ENCODE measurements at places on chromosomes 1 and 21.

DNA sequence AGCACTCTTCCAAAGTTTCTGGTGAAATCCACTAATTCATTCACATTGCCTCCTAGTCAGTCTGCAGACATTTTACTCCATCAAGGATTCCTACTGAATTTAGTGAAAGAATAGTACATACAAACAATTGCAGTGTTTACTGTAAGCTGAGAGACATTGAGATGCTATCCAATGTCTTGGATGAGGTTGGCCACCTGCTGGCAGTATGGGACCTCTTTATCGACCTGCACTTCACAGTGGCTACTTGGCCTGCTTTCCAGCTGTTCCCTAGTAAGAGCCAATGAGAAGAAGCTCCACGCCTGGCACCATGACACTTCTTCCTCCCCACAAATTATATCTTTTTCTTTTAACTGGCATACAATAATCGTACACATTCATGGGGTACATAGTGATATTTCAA is 51.5 kb upstream of the LRIF1 start:
- DNase-seq, result no peak

DNA sequence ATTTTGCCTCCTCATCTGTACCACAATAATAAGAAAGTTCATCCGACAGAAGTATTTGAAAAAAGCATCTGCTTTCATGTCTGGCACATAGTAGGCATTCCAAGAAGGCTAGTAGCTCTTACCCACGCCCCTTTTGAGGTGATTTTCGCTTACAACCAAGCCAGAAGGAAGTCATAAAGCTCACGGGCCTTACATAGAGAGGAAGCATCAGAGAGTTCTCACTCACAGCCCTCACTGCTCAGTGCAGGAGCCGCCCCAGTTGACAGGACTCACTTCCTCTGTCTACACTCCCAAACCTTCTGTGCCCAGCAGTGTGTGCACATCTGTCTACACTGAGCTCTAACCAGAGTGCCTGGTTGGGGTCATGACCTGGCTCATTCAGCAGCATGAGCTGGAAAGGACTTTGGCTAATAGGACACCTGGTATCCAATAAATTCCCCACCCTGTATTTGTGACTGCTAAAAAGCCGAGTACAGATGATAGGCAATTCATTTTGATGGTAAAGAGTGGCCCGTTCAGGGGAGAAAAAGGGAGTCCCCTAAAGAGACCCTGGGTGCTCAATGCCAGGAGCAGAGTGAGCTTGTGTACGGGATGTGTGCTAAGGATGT is 36.8 kb upstream of the DUSP10 start:
- no peak for DNase-seq

DNA sequence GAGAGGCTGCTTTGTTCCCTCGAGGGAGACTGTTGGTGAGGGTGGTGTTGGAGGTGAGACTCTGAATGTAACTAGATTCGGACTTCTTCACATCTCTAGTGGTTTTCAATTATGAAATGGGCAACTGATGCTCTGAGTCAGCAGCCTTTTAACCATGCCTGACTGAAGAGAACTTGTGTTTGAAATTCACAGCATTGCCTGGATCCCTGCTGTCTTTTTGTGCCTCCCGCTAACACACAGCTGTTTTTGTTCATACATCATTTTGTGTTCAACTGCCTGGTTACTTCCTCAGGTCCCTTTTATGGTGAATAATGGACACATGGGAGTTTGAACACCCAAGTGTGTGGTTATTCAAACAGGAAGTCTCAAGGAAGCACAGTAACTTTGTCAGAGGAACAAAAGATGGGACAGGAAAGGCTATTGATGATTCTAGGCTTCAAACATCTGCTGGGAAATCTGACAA is 16.8 kb downstream of the LAMC1 start:
- DNase-seq, result no peak

GRCh38 chr1:48047116-48047515 is 49.9 kb upstream of the TRABD2B start:
- DNase-seq, result no peak

GRCh38 chr1:151436985-151437384 is 22.3 kb downstream of the POGZ start:
- no peak for DNase-seq

DNA sequence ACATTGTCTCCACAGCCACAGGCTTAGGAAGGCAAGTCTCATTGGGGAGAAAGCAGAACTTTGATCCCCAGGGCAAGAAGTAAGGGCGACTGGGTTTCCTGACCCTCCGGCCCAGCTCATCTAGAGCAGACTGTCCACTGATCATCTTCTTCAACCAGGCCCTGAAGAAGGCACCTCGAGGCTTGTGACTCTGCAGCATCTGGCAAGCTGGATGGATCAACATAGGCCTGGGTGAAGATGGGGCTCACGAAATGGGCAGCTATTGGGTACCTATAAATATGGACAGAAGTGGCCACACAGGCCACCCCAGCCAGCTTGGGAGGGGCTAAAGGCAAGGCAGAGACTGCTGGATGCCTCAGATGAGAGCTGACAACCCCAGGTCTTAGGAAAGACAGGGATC is 13.0 kb downstream of the TAL1 start:
- DNase-seq, result no peak

GRCh38 chr1:154497026-154497806 is 4.8 kb upstream of the TDRD10 start:
- DNase-seq, result no peak

DNA sequence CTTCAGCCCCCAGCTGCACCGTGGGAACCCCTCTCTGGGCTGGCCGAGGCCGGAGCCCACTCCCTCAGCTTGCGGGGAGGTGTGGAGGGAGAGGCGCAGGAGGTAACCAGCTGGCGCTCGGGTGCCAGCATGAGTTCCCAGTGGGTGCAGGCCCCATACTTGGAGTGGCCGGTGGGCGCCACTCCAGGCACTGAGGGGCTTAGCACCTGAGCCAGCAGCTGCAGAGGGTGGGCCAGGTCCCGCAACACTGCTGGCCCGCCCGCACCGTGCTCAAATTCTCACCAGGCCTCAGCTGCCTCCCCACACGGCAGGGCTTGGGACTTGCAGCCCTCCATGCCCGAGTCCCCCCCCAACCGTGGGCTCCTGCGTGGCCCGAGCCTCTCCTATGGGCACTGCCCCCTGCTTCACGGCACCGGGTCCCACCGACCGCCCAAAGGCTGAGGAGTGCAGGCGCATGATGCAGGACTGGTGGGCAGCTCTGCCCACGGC is 47.2 kb downstream of the LRRC53 start:
- DNase-seq, result no peak

- DNase-seq, result no peak
Measured at GRCh38 chr21:25837533-25838265, 102.9 kb downstream of the GABPA start.

DNA sequence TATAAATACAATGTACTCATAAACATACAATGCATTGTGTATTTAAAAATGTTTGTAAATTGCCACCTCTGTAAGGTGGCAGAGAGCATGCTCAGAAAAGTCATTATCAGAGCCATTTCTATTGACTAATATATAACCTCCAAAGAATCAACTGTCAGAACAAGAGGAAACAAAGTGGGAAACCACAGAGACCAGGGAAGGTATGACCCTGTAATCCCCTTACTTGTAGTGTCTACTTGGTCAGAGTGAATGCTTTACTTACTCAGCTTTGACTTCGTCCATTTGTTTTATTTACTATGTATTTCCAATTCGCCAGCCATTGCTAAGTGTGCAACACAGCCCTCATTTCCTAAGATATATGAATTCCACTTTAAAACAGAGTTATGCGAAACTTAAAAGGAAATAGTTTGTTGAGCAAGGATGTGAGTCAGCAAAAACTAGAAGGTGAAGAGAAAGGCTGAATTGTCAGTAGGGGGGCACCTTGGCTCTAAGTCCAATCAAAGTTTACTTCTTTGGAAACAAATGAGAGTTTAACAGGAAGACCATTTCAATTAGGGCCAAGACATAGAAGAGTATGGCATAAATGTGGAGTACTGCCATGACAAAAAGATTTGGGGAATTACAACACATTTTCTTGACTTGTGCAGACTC is 671.7 kb upstream of the PTBP2 start:
- no peak for DNase-seq

GRCh38 chr1:113207019-113207418 is 134.0 kb downstream of the LRIG2 start:
- DNase-seq, result no peak

DNA sequence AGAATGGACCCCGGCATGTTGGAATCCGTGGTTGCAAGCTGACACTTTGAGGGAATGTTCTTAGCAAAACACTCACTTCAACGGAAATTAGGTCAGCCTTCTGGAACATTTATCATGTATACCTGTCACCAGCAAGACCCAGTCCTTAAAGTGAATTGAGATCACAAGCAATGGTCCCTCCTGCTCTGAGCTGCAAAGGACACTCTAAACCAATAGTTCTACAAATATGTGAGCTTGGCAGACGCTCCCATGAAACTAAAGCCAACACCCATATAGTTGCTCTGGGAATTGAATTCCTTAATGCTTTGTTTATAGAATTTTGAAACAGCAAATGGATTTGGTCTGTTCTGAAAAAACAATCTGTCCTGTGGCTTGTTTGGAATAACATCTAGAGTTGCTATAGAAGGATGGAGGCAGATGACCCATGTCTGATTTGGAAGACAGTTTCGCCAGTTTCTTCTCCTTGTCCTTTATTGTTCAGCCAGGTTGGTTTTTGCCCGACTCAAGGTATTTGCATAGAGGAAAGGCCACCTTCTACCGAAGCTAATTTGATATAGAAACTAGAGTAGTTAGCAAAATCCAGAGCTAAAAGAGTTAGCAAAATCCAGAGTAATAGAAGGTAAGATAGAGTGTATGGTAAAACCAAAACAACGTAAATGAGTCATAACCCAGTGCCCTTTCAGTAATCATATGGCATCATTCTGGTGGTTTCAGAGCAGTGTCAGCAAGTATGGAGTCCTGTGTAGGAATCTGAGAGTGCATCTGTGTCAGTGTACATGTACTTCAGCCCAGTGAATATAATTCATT is 236.2 kb downstream of the NFIA start:
- DNase-seq, result no peak

GRCh38 chr1:55346586-55346985 is 131.4 kb upstream of the USP24 start:
- DNase-seq, result no peak

GRCh38 chr21:43645136-43645891 is 14.0 kb downstream of the HSF2BP start:
- no peak for DNase-seq

- no peak for DNase-seq
Measured at GRCh38 chr1:21048462-21048861, 128.2 kb downstream of the EIF4G3 start.

DNA sequence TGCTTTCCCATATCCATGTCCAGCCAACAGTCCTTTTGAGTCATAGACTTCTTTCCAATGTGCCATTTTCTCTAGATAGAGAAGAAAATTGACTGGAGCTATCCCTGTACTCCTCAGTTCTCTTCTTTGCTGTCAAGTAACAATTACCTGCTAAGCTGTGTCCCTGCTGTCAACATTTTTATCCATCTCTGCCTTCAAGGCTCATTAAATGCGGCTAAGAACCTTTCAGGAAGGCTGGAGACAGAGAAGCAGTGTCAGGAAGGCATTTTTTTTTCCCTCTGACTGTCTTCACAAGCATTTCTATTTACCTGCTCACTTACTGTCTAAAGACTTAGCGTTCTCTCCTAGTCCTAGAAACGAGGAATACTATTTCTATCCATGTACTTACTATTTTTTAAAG is 69.1 kb downstream of the MTR start:
- DNase-seq, result no peak

All from stimulated activated CD8-positive, alpha-beta memory T cell treated with anti-CD3 and anti-CD28 coated beads, Interleukin-7, amount 100 ng/mL, for 1 hour (primary cell).